Activated CD8-positive, alpha-beta T cell treated with anti-CD3 and anti-CD28 coated beads for 36 hours (primary cell): ENCODE measurements at places on chromosomes 6 and 20. TPM values are rescaled to one million over a fixed set of nuclear protein-coding genes. Genes with fewer than 3 reads are reported as not detected.
A peak's percentile ranks its signal among the peaks of the same experiment; 100 is the strongest.

- H3K27me3 ChIP-seq: peaks cover 6% of the 10 kb centered on the region
- no peaks in the 10 kb centered on the region for H3K36me3 ChIP-seq
- no peaks in the 10 kb centered on the region for H3K4me1 ChIP-seq
- H3K27ac ChIP-seq: no peak overlapping the region
- no peak overlapping the region for H3K4me3 ChIP-seq
Measured at GRCh38 chr20:4328541-4328940, 313.2 kb upstream of the RNF24 start.

GRCh38 chr6:66184091-66184490 is 477.1 kb upstream of the EYS start:
- no peaks in the 10 kb centered on the region for H3K27me3 ChIP-seq
- DNase-seq: no peak
- H3K4me3 ChIP-seq: no peak overlapping the region
- no peaks in the 10 kb centered on the region for H3K36me3 ChIP-seq
- H3K4me1 ChIP-seq: no peaks in the 10 kb centered on the region

DNA sequence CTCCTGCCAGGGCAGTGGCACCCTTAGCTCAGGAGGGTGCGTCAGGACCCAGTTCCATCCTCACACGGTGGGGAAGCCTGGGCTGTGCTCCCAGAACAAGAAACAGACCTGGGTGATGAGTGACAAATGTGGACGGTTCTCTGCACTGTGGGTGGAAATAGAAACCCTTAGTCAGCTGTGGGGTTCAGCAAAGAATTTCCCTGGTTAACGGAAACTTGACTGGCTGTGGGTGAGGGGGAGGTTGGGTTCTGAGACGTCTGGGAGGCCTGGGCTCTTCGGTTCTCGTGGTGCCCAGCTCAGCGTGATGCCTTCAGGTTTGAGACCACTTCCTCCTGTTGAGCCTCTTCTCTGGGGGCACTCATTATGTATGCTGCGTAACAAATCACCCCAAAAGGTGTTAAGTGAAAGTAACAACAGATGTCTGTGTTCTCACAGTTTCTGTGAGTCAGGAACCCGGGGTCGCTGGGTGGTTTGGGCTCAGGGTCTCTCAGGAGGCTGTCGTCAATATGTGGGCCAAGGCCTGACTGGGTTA is 53.1 kb upstream of the FAM83D start:
- peak overlapping the region; percentile 64 for H3K4me3 ChIP-seq
- peaks cover 29% of the 10 kb centered on the region for H3K36me3 ChIP-seq
- H3K27me3 ChIP-seq: no peaks in the 10 kb centered on the region
- H3K4me1 ChIP-seq: peaks cover 88% of the 10 kb centered on the region
- H3K27ac ChIP-seq: peak overlapping the region; percentile 96

DNA sequence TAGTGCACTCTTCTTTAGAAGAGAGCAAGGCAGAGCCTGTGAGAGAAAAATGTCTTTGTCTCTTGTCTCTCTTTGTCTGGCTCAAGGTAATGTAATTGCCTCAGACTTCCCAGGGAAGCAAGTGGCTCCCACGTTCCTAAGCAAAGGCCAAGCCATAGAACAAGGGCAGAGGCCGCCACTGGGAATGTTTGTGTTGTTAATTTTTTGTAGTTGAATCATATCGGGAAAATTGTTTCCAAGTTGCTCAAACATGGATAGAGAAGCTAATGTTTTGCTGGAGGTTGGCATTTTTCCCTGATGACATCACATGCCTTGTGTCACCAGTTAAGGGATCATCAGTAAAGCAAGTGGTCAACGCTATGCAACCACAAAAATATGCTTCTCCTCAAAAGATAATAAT is 211.5 kb upstream of the FOXA2 start:
- no peak overlapping the region for H3K27ac ChIP-seq
- H3K36me3 ChIP-seq: no peaks in the 10 kb centered on the region
- no peak overlapping the region for H3K4me3 ChIP-seq
- H3K27me3 ChIP-seq: peaks cover 1% of the 10 kb centered on the region
- no peak for DNase-seq

The FKBP1C gene
- 1.5 TPM for total RNA-seq

- no peak overlapping the region for H3K27ac ChIP-seq
- H3K27me3 ChIP-seq: no peaks in the 10 kb centered on the region
- H3K36me3 ChIP-seq: peaks cover 5% of the 10 kb centered on the region
- DNase-seq: peak; percentile 26
- peaks cover 9% of the 10 kb centered on the region for H3K4me1 ChIP-seq
Measured at GRCh38 chr6:106608080-106608668, 21.1 kb downstream of the RTN4IP1 start.
